ENCODE measurements at places on chromosomes 5 and 9. TPM values are rescaled to one million over a fixed set of nuclear protein-coding genes. Genes with fewer than 3 reads are reported as not detected.

Gene ASPN
- not detected for total RNA-seq

Gene RABL6
- total RNA-seq: 114 TPM

DNA sequence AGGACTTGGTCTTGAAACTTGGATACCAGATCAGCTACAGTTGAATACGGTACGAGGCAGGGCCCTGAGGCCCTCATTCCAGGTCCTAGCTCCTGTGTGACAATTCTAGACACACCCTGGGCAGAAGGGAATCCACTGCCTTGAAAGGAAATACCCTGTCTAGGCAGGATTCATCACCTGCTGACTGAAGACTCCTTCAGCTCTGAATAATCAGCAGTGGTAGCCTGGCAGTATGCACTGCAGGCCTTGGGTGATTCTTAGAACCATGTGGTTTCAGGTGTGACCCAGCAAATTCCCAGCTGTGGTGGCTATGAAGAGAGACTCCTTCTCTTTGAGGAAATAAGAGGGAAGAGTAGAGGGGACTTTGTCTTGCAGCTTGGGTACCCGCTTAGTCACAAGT lies 17.2 kb upstream of the EFNA5 start:
- DNase-seq: no peak
- no peaks in the 10 kb centered on the region for H3K4me1 ChIP-seq
- H3K27me3 ChIP-seq: no peaks in the 10 kb centered on the region
- H3K27ac ChIP-seq: no peak overlapping the region
- no peaks in the 10 kb centered on the region for H3K36me3 ChIP-seq

DNA sequence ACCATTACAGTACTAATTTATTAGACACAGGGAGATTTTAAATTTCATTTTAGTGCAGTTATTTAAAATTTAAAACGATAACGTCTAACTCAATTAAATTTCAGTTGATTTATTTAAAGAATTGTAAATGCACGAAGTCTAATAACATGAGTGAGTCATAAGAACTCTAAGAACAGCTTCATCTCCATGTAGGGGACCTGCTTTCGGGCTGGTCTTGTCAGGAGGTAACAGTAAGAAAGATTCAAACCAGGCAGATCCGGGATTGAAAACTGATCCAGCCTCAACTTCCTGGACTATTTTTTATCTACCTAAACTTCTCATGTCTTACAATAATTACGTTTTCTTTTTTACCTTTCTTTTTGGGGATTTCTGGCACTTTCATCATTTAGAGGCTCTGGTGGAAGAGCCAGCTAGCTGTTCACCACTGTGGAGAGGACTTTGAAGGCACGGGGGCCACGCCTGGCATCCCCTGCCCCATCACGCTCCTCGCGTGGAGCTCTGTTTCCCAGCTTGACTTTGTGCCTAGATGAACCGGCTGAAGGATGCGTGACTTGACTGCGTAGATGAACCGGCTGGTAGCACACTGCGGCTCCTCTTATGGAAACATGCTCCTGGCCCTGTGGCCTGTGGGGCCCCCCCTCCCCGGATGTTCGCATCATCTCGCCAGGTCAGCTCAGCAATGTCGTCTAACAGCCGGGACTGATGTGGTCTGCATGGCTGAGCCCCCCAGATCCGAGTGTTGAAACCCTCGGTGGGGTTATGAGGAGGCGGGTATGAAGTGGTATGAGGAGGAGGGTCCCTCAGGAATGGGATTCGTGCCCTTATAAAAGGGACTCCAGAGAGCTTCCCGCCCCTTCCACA lies 26.0 kb downstream of the NDUFS6 start:
- H3K27me3 ChIP-seq: no peaks in the 10 kb centered on the region
- no peaks in the 10 kb centered on the region for H3K4me1 ChIP-seq
- peaks cover 8% of the 10 kb centered on the region for H3K36me3 ChIP-seq
- DNase-seq: no peak

DNA sequence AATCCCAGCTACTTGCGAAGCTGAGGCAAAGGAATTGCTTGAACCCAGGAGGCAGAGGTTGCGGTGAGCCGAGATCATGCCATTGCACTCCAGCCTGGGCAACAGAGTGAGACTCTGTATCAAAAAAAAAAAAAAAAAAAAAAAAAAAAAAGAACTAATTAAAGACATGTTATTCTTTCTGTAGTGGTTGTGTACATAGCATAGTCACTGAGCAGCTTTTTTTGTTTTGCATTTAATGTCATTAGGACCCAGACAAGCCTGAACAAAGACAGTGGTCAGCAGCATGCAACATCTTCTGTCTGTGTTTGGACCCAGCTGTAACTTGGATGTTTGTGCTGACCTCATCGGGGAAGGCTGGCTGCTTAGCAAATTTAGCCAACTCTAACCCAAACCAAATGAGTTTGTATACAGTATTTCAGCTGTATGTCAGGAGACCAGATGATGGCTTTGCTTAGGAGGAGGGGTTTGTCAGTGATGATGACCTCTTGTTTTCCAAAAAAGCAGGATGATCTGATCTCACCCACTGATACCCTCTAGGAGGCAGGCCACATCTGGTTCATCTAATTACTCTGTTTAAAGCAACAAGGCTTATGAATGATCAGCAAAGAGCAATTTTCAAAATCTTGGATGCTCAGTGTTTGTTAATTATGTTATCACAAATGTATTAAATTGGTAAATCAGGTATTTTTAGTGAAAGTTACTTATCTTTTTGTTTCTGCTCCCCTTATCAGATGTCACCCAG lies 39.5 kb downstream of the SNCAIP start:
- no peaks in the 10 kb centered on the region for H3K36me3 ChIP-seq
- no peak overlapping the region for H3K27ac ChIP-seq
- H3K4me3 ChIP-seq: no peak overlapping the region
- peaks cover 4% of the 10 kb centered on the region for H3K4me1 ChIP-seq
- no peak for DNase-seq
- no peaks in the 10 kb centered on the region for H3K27me3 ChIP-seq

DNA sequence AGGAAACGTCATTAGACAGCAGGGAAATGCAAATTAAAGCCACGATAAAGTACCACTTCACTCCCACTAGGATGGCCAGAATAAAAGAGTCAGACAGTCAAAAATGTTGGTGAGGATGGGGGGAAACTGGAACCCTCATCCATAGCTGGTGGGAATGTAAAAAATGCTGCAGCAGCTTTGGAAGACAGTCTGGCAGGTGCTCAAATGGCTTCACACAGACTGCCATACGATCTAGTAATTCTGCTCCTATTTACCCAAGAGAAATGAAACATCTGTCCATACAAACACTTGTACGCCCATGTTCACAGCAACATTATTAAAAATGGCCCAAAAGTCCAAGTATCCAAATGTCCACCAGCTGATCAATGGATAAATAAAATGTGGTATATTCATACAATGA lies 158.9 kb upstream of the PHYKPL start:
- no peak for DNase-seq
- no peak overlapping the region for H3K27ac ChIP-seq
- H3K4me1 ChIP-seq: peaks cover 5% of the 10 kb centered on the region
- no peaks in the 10 kb centered on the region for H3K36me3 ChIP-seq
- H3K4me3 ChIP-seq: no peak overlapping the region

Measured in H9 (cell line).